ENCODE measurements at places on chromosomes 2 and 18.
A peak's percentile ranks its signal among the peaks of the same experiment; 100 is the strongest.

DNA sequence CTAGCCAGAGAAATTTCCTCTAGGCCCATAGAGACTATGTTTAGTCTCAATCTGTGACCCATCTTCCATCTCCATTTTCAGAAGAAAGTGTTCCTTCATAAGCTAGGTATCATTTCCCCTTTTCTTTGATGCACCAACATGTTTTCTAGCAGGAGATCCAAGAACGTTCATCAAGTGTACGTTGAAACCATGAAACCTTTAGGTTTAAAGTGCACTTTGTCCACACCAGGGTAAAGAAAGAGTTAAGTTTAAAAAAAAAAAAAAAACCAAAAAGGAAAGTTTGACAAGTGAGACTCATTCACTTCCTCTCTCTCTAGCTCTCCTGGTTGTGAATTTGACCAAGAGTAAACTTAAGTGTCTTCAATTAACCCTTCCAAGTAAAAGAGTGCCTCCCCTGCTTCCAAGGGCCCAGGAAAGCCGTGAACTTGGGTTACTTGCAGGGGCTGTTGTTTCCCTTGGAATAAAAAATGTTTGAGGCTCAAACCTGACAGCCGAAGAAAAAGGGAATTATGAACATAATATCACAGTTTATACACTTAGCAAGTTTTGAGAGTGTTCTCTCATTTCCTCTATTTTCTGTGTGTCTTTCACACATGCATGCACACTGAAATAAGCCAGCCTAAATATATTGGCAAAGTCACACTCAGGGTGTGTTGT, 56.7 kb downstream of the LBH start:
- DNase-seq = no peak

- DNase-seq = no peak
These were observed 109.5 kb upstream of the PIK3C3 start for GRCh38 chr18:41845563-41845962.

GRCh38 chr18:44325903-44326635, 354.6 kb upstream of the SETBP1 start:
- peak; percentile 53 for DNase-seq

GRCh38 chr2:207107131-207107530, 58.6 kb downstream of the KLF7 start:
- no peak for DNase-seq

DNA sequence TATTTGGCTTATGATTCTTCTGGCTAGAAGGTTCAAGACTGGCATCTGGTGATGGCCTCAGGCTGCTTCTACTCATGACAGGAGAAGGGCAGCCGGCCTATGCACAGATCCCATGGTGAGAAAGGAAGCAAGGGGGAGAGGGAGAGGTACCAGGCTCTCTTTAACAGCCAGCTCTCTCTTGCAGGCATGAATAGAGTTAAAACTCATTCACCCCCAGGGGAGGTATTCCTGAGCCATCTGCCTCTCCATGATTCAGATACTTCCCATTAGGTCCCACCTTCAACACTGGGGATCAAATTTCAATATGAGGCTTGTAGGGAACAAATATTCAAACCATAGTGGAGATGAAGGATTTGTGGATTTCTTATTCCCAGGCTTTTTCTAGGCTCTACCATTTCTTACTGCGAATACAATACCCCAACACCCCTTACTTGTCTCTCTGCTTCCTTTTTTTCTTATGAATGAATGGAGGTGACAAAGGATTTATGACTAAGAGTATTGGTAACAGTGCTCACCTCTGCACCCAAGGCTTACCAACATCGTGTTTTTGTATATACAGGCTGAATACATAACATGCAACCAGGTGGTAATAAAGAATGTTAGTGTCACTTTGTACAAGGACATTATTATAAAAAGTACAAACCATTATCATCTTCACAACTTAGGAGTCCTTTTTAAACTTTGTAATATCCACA, 454.6 kb upstream of the TRIB2 start:
- DNase-seq = no peak

DNA sequence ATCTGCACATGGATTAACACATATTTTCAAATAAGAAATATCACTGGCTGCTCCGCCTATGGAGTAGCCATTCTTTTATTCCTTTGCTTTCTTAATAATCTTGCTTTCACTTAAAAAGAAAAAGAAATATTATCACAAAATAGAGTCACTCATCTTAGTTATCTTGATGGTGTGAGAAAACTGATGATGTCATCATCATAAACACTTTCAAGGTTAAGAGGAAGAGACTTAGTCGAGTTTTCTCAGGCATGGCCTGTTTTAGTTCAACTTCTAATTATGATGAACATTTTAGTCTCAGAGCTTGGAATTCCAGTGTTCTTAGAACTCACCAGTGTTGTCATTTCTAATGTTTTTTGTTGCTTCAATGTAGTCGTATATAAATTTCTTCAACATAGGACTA, 506.1 kb downstream of the PTPRM start:
- DNase-seq = no peak

GRCh38 chr2:192887337-192887736, 692.6 kb upstream of the TMEFF2 start:
- DNase-seq = no peak

GRCh38 chr2:32977228-32977758, 30.5 kb downstream of the LTBP1 start:
- no peak for DNase-seq

GRCh38 chr2:241608881-241609280, 28.1 kb downstream of the THAP4 start:
- DNase-seq = no peak

- no peak for DNase-seq
These were observed 44.9 kb downstream of the DYSF start for GRCh38 chr2:71498261-71498701.

DNA sequence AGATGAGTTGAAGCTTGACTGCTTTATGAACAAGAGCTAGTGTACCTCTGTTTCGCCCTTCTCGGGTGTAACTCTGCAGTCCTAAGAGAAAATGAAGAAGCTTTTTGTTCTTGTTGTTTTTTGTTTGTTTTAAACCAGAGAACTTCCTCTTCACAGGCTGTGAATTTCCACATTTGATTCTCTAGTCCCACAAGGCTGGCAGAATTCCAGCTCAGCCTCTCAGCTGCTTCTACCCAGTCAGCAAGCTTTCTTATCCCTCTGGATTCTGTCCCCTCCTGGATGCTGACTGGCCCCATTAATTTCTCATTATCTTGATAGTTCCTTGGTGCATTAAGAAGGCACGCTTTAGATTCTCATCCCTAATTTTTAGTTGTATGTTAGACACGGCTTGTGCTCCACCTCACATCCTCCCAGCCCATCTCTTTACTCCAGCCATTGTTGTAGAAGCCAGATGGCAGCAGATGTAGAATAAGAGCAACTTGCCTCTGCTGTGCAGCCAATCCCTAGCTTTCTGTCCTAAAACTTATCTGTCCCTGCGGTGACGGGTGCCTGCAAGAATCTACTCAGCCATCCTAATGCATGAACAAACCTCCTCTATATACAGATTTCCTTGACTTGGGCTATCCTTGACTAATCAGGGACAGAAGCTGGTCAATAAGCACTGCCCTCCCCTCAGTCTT, 12.3 kb upstream of the RESP18 start:
- no peak for DNase-seq

- DNase-seq = no peak
These were observed 34.0 kb downstream of the MTHFD2 start for GRCh38 chr2:74232426-74232825.

DNA sequence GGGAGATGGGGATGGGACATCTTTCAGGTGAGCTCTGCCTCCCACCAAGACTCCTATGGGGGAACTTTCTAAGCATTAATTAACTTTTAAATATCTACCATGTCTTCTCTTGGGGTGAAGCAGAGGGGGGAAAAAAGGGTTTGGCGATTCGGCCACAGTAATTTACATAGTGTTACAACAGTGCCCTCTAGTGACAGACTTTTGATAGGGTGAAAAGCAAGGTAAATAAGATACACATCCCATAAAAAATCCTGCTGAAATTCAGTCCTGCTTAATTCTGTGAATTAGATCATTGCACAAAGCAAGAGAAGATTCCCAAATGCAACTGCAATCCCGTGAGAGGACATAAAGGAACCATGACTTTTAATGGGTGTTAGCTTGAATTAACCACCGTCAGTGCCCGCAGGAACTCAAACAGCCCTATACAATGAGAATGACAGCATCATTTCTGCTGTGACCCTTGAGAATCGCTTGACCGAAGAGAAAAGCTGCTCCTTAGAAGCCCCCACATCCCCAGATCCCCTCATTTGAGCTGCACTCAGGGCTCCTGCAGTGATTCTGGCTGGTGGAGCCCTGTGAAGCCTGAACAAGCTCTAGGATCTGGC, 32.8 kb downstream of the FAM124B start:
- DNase-seq = peak; percentile 2

GRCh38 chr2:234852941-234853340, 98.9 kb upstream of the SH3BP4 start:
- no peak for DNase-seq

DNA sequence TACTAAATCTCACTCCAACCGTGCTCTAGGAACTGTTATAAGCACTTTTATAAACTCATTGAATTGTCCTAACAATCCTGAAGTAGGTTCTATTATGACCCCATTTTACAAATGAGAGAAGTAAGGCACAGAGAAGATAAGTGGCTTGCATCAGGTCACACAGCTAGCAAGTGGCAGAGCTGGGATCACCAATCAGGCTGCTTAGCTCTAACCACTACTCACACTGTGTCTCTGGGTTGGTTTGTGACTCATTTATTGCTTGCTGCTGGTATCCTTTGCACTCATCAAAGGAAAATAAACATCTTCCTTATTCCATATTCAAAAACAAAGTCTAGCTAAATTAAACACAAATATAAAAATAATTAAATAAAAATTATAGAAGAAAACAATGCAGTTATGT, 42.5 kb upstream of the IL1R2 start:
- no peak for DNase-seq

DNA sequence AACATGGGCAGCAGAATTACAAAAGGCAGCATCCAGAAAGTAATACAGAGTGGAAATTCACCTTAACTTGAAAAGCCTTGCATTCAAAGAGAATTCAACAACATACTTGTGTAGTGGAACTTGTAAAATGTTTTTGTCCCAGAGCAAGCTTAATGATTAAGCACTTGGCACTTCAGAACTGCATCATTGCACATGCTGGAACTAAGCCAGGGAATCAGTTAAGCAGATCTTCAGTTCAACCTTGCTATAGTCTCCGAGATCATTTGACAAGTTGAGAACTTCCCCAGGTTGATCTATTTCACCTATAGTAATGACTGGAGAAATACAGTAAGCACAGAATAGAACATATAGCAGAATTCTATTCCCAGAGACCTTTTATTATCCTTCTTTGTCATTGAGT, 1337.2 kb upstream of the NXPH2 start:
- no peak for DNase-seq

- DNase-seq = no peak
These were observed 101.0 kb downstream of the HS6ST1 start for GRCh38 chr2:128217671-128218070.

DNA sequence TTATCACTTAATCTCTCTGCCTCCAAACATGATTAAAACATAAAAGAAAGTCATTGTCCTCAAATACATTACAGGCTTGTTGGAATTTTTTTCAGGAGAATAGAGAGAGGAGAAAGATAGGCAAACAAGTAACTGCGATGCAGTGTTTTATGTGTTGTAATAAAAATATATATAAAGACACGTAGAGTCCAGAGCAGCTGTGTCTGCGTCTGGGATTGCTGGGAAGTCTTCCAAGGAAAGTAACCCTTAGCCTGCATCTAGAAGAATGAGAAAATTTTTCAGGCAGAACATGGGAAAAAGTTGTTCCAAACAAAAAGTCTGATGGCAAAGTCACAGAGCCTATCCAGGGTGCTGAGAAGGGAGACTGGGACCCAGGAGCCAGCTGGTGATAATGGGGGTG, 91.8 kb upstream of the ST6GAL2 start:
- no peak for DNase-seq

- DNase-seq = no peak
These were observed 748.0 kb downstream of the DPP10 start for GRCh38 chr2:115190459-115190858.

GRCh38 chr18:64803471-64803870, 654.6 kb upstream of the LINC00305 start:
- no peak for DNase-seq

- no peak for DNase-seq
These were observed 283.0 kb downstream of the RND3 start for GRCh38 chr2:150204451-150204850.

DNA sequence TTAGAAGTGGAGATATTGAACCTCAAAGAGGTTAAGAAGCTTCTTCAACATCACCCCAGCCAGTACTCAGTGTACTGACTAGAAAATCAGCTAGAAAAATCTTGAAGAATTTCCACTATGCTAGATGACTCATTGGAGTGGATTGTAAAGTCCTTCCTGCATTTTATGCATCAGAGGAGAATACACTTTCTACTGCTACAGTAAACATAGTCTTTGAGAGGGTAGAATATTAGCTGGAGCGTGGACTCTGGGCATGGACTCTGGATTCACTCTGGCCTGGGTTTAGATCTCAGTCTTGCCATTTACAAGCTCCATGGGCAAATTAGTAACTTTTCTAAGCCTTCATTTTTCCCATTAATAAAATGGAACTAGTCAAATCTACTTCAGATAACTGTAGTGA, 215.9 kb downstream of the IRS1 start:
- no peak for DNase-seq

GRCh38 chr2:19169134-19169768, 189.2 kb downstream of the OSR1 start:
- DNase-seq = peak; percentile 19

DNA sequence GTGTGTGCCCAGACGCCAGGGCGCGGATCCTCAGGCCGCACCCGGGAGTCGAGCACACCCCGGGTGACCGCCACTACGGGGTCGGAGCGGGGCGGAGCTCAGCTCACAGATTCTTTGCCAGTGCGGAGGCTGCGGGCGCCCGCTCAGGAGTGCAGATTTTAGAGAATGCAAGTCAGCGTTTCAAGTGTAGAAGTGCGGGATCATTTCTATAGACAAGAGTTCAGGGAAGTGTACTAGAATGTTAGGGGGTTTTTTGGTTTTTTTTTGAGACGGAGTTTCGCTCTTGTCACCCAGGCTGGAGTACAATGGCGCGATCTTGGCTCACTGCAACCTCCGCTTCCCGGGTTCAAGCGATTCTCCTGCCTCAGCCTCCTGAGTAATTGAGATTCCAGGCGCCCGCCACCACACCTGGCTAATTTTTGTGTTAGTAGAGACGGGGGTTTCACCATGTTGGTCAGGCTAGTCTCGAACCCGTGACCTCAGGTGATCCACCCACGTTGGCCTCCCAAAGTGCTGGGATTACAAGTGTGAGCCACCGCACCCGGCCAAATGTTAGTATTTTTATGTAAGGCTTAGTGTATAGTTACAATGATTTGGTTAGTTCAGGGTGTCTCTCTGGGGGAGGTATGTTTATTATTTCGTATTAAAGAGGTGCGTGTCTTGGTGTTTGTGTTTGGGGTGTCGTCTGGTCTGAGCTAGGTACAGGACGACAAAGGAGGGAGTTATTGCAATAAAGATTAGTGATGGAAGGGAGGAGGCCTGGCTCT, 619 bp upstream of the FAM168B start:
- DNase-seq = peak; percentile 75

- no peak for DNase-seq
These were observed 75.5 kb upstream of the GLS start for GRCh38 chr2:190805126-190805525.

Measured in NCI-H526 treated with DMSO at 0.1 percent for 48 hours (cell line).